ENCODE measurements at places on chromosomes 2 and 18.
A peak's percentile ranks its signal among the peaks of the same experiment; 100 is the strongest.

DNA sequence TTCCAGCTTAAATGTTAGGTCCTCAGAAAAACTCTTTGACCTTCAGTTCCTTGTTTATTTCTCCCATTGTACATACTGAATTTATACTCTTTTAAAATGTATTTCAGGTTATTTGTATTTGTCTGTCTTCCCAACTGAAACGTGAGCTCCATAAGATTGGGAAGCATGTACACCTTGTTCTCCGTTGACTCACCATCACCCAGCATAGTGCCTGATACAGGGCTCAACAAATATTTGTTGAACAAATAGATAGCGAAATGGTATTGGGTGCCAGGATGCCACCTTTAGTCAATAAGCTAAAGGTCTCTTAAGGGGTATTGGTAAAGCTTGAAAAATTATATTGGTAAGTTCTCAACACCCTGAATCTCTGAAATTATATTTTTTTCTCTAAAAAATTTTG is 1841.3 kb upstream of the CELF4 start:
- no peak for DNase-seq

DNA sequence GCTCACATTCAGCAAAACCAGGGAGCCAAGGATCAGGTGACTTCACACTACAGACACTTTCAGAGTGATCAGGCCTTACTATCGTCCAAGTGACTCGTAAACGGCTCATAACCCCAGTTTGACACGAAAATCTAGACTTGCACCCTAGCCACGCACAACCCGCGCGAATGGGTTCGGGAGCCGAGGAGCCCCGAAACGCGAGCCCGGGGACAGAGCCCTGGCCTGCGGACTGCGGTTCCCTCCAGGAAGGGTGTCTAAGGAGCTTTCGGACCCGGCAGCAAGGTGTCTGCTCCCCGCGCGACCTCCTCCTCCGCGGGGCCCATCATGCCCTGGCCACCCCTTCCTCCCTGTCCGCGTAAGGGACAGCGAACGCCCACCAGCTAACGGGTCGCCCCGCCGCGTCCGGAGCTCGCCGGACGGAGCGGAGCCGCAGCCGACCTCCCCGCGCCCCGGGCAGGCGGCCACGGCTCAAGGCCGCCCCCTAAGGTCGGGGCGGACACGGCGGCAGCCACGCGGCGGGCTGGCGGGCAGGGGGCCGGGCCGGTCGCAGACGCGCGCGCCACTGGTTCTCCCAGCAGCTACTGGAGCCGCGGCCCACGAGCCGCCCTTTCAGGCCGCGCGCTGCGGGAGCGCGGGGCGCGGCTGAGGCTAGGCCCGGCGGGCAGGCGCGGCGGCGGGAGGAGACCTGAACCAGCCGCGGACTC is 575 bp downstream of the ATL2 start:
- DNase-seq = peak; percentile 71

DNA sequence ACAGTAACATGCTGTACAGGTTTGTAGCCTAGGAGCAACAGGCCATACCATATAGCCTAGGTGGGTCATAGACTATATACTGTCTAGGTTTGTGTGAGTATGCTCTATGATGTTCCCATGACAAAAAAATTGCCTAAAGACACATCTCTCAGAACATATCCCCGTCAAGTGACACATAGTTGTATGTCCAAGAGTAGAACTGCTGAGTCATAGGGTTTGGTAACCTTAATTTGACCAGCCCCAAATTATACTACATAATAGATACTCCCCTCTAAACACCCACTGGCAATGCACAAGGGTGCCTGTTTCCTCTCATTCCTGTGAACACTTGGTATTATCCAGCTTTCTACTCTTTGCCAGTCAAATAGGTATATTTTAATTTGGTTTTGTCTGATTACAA is 161.6 kb downstream of the LCLAT1 start:
- no peak for DNase-seq

DNA sequence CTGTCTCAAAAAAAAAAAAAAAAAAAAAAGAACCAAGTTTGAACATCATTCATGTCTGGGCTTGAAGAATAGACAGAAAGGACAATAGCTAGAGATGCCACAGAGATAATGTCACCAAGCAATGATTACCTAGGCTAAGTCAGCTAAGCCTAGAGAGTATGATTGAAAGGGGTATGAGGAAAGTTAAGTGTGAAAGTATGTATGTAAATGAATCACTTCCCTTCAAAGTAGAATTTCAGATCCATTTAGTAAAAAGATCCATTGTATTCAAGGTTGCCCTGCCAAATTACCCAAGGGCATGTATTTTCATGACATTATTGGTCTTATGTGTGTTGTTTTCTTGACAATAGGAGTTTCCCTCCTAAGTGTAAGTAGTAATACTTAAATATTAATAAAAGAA is 34.1 kb upstream of the SLC39A10 start:
- no peak for DNase-seq

DNA sequence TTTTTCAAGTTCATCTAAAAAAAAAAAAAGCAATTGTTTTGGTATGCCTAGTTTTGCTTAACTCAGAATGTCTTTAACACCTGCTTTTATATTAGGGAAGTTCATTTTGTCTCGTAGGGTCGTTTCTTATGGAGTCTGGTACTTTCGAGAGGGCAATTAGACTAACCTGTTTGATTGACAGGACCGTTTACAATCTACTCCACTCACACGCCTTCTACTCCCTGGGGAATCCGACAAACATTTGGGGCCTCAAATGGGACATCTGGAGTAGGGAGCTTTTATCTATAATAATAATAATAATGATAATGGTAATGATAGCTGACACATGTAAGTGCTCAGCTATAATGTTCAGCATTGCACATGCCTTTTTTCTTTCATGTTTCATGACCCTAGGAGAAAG is 261.6 kb upstream of the RASGRP3 start:
- no peak for DNase-seq

- DNase-seq = no peak
Measured at GRCh38 chr18:35689728-35690127, 108.2 kb downstream of the GALNT1 start.

GRCh38 chr2:98177986-98178385 is 91.0 kb downstream of the VWA3B start:
- no peak for DNase-seq

- DNase-seq = no peak
Measured at GRCh38 chr18:48171490-48172188, 237.5 kb downstream of the ZBTB7C start.

- DNase-seq = no peak
Measured at GRCh38 chr2:11140492-11140891, 14.8 kb upstream of the SLC66A3 start.

DNA sequence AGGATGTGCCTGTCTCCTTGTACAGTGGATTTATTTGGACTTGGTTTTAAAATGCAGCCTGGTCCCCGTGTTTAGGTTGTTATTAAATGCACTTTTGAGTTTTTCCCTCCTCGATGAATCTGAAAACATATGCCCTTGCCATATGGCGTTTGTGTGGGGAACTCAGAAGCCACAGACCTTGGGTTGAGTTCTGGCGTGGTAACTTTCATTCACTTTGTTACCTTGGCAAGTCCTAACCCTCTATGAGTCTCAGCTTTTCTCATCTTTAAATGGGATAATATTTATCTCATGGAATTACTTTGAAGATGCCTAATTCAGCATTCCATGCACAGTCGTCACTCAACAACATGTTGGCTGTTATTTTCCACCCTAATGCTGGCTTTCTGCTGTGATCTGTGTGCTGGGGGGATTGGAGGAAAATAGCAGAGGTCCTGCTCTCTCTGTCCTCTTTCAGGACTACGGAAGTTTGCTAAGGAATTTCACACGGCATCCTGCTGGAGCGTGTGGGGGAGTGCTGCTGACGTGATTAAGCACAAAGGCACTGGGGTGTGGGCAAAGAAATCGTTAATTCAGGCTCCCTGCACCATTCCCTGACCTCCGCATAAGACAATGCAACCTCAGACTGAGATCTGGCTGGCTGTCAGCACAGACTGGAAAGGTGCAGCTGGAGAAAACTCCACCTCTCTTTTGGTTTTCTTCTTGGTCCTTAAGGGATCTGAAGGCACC is 61.7 kb downstream of the LDLRAD4 start:
- DNase-seq = no peak

- DNase-seq = no peak
Measured at GRCh38 chr2:69917852-69918251, 2.9 kb downstream of the MXD1 start.

DNA sequence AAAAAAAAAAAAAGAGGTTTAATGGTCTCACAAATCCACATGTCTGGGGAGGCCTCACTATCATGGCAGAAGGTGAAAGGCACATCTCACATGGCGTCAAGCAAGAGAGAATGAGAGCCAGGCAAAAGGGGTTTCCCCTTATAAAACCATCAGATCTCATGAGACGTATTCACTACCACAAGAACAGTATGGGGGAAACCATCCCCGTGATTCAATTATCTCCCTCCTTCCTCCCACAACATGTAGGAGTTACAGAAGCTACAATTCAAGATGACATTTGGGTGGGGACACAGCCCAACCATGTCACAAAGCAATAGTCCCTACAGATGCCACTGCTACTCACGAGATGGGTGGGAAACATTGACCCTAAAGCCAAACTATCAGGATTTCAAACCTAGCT is 392.7 kb upstream of the ID2 start:
- no peak for DNase-seq

GRCh38 chr2:222000326-222000725 is 298.5 kb downstream of the PAX3 start:
- DNase-seq = no peak

- DNase-seq = no peak
Measured at GRCh38 chr2:233556881-233557736, 9.5 kb downstream of the USP40 start.

DNA sequence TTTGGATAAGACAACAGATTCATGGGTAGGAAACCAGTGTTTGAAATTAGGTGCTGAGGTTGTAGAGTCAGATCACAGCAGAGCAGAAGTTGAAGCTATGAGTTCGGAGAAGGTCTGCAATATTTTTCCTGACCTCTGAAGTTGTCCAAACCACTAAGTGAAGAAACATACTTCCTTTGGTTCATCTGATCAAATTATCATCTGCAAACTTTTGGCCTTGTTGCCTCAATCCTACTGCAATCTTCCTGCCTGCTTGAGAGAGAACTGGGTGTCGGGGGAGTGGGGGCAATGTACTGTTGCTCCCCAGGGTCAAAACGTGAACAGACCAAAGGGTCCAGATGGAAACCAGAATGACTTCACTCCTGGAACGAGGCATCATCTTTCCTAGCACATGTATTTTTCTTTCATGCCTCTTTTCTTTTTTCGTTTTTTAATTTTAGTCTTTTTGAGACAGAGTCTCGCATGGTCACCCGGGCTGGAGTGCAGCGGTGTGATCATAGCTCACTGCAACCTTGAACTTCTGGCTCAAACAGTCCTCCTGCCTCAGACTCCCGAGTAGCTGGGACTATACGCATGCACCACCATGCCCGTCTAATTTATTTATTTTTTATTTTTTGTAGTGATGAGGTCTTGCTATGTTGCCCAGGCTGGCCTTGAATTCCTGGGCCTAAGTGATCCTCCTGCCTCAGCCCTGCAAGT is 42.7 kb downstream of the RAB31 start:
- no peak for DNase-seq

DNA sequence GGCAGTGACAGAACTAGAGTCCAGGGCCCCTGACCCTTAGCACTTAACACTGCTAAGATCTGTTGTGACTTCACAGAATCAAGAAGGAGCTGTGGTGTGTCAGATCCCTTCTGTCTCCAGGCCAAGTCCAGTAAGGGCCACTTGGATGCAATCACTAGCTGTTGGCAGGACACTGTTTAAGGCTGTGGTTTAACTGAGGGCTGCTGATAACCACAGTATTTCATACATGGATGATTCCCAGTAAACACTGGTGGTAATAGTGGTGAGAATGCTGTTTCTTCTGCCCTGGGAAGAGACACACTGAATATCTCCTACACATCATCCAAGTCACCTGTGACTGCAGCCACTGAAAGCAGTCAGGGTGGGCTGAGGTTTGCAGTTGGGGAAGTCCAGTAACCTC is 77.7 kb upstream of the FBXO11 start:
- DNase-seq = no peak

DNA sequence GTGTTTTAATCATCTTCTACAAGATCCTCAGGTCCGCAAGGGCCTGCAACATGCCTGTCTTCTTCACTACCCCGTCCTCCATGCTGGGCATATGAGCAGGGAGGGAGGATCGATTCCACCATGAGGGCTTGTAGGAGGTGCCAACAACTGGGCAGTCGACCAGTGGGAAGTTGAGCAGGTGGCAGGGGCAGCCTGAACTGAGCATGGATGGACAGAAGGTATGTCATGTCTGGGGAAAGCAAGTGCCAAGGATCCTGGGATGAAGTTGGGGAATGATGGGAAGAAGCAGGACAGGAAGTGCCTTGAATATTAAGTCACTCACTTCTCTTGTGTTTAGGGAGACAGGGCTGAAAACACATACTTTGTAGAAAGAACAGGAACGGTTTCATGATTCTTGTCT is 44.7 kb downstream of the CTIF start:
- DNase-seq = no peak

DNA sequence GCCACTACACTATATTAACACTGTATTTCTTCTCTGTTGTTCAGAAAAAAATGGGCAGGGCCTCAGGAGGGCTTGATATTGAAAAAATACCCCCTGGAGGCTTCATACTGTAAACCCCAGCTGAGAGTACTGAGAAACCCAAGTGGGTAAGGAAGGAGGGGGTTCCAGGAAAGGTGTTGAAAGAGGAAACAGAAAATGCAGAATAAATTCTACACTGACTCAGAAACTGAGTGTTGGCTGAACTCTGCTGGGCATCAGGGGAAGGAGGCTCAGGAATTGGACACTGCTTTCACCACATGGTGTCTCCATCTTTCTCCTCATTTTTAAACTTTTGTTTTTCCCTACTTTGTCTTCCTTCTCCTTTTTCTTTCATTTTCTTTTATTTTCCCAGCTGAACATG is 253.7 kb downstream of the DYM start:
- DNase-seq = no peak

DNA sequence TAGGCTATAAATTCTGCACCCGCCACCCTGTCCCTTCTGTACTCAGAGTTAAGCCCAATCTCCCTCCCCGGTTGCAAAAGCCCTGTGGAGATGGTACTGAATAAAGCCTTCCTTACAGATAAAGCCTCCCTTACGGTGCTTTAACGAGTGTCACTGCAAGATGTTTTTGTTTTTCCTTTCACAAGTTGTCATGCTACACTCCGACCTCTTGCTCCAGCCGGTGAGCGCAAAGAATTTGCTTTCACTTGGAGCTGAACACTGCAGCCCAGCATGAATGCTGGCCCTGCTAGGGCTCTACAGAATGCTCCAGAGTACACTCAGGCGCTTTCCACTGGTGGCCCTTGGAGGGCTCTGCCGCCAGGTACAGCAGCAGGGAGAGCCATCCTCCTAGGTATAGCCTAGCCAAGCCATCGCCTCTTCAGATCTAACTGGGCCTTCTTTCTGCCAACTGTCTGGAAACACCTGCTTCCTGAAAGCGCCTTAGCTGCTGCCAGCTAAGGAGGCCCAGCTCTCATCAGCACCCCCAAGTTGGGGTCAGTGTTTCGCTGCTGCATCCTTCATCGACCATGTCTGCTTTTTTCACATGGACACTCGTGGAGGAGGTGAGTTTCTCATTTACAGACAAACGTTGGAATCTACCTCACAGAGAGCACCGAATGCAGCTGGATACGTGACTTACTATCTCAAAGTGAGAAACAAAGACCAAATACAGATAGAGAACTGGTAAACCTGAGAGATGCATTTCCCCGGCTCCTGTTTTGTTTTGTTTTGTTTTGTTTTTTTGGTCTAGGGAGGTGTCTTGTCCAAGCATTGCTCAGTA is 13.4 kb upstream of the CREG2 start:
- no peak for DNase-seq
